ENCODE measurements at places on chromosomes 1 and 21. TPM values are rescaled to one million over a fixed set of nuclear protein-coding genes. Genes with fewer than 3 reads are reported as not detected.
A peak's percentile ranks its signal among the peaks of the same experiment; 100 is the strongest.

The CFHR5 gene
- not detected for polyA plus RNA-seq

The SPATA1 gene
- polyA plus RNA-seq: 1.6 TPM

The RAB42 gene
- 5.5 TPM for polyA plus RNA-seq

The TNNT2 gene
- 0.57 TPM for polyA plus RNA-seq

The EFNA3 gene
- 6.0 TPM for polyA plus RNA-seq

DNA sequence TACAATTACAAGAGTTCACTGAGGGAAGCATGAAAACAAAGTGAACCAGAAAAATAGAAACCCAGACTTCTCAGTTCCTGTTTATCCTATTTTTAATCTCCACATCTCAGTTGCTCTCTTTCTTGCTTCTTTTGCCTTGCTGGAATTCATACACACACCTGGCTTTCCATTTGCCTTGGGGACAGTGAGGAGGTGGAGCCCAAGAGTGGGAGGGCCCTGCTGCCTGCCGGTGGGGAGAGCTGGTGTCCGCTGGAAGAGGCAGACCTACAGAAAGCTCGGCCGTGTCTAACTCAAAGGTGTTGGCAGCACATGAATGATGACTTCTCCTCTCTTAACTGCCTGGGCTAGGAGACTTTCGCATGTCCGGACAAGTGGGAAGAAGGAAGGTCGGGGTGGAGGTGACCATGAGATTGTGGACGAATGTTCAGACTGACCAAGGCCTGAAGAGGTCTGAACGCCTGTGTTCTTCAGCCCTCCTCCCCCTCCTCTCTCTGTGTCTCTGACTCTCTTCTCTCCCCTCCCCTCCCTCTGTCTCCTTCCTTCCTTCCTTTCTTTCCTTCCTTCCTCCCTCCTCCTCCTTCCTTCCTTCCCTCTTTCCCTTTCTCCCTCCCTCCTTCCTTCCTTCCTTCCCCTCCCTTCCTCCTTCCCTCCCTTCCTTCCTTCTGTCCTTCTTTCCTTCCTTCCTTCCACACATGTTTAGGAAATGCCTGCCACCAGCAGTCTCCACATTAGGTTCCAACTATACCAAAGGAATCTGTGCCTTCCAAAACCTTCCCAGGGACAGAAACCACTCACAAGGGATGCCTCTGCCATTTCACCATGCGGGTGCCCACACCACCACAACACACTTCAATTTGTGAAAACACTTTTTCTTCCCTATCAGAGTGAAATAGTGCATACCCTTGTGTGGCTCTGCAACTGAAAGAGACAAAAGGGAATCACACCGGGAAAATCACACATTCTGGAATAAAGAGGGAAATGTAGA, 157.3 kb upstream of the RUNX1 start:
- H3K27ac ChIP-seq: no peak overlapping the region
- H3K27me3 ChIP-seq: no peaks in the 10 kb centered on the region
- no peak for DNase-seq
- no peak overlapping the region for H3K4me3 ChIP-seq
- H3K36me3 ChIP-seq: no peaks in the 10 kb centered on the region
- H3K4me1 ChIP-seq: peaks cover 2% of the 10 kb centered on the region

DNA sequence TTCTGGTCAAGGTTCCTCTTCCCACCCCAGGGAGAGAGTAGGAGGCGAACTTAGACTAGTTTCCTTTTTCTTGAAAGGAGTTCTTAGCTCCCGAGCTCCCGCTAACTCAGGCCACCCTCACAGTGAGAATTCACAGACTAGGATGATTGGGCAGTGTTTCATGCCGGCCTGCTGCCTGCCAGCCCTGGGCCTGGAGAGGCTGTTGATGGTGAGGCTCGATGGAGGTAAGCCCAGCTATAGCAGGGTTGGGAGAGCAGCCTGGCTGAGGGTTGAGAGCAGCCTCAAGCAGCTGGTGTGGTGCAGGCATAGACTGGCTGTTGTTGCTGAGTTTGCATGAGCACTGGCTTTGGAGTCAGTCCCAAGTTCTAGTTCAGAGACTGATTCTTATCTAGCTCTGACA, 274.4 kb downstream of the MATN1 start:
- DNase-seq: no peak
- no peaks in the 10 kb centered on the region for H3K36me3 ChIP-seq
- H3K27ac ChIP-seq: no peak overlapping the region
- H3K4me3 ChIP-seq: no peak overlapping the region
- H3K4me1 ChIP-seq: no peaks in the 10 kb centered on the region
- no peaks in the 10 kb centered on the region for H3K27me3 ChIP-seq

DNA sequence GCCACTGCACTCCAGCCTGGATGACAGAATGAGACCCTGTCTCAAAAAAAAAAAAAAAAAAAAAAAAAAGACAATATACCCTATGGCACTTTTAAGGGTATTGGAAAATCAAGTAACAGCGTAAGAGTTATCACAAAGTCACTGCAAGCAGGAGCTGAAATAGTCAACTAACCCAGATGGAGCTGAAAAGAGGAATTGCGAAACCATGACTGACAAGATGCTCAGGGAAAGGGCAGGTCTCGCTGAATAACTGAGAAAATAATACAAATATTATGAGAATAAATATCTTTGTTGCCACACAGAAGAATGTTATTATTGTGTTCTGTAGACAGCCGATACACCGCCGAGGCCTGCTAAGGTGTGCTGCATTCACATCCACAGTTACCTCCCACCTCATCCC, 17.8 kb downstream of the HLCS start:
- H3K27me3 ChIP-seq: no peaks in the 10 kb centered on the region
- no peak for DNase-seq
- no peak overlapping the region for H3K4me3 ChIP-seq
- H3K36me3 ChIP-seq: peaks cover 13% of the 10 kb centered on the region

- peaks cover 78% of the 10 kb centered on the region for H3K36me3 ChIP-seq
- no peaks in the 10 kb centered on the region for H3K27me3 ChIP-seq
- no peaks in the 10 kb centered on the region for H3K4me1 ChIP-seq
- no peak overlapping the region for H3K27ac ChIP-seq
- peak; percentile 49 for DNase-seq
- H3K4me3 ChIP-seq: no peak overlapping the region
Measured at GRCh38 chr1:226149806-226150205, 36.7 kb downstream of the ACBD3 start.
